HT1080 (cell line): ENCODE measurements at places on chromosomes 12 and 14. TPM values are rescaled to one million over a fixed set of nuclear protein-coding genes. Genes with fewer than 3 reads are reported as not detected.
A peak's percentile ranks its signal among the peaks of the same experiment; 100 is the strongest.

The RASSF9 gene
- 0.03 and 0.21 TPM in 2 replicates for total RNA-seq

The USP44 gene
- total RNA-seq: not detected in 2 replicates

The NEUROD4 gene
- not detected in 2 replicates for total RNA-seq

The OR4K1 gene
- total RNA-seq: not detected in 2 replicates

The BHLHE41 gene
- total RNA-seq: 0.60 and 1.5 TPM in 2 replicates

The AQP2 gene
- not detected in 2 replicates for total RNA-seq

The RASSF8 gene
- total RNA-seq: 33.5 and 45.6 TPM in 2 replicates

The INHBC gene
- total RNA-seq: 0.13 and 0.37 TPM in 2 replicates

The ESR2 gene
- total RNA-seq: 0.10 TPM in 1 of 2 replicates, not detected in the other

The STAC3 gene
- total RNA-seq: 0.10 and 0.27 TPM in 2 replicates

The TPI1 gene
- total RNA-seq: 1,401 and 1,471 TPM in 2 replicates

DNA sequence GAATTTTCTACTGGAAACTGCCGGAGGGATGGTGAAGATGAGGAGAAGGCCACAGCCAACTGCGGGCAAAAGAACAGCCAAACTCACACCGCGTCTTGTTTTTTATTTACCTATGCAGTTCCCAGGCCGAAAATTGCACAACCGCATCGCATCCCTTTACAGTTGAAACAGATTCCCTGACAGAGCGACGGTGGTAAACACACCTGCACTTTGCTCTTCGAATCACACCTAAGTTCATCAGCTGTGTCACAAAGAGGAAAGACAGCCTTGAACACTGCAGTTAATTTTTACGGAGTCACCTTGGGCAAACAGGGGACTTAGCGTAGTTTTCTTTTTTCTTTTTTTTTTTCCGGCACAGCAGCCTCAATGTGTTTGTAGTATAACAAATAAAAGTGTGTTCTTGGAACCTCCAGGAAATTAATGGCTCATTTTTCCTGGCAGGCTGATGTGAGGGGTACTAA lies 272.0 kb upstream of the DIO3 start:
- DNase-seq: no peak

DNA sequence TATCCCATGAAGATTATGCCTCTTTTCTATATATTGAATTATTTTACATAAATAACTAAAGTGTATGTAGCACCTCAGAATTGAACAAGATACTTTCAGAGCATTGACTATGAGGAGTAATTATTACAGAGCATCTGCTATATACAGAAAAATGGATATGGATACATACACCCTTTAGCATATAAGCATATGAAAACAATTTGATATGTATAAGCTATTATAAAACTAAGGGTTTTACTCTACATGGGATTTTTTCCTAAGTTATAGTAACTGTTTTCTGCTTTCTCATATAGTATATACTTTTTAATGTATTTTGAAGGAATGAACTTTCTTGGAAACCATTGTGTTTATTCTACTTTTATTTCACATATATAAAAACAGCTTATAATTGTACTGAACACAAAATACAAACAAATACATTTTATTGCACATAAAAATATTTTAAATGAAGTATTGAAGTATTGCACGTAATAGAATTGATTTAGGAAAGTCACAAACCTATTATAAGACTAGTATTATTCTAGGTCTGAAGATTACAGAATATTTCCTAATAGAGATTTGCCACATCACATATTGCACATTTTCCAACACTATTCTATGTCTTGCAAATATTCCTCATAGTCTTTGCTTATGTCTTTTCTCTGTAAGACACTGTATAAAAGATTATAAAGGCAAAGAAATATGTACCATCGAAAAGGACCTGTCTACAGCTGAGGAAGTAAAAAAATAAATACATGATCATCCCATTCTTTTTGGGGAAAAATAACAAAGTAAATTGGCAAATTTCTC lies 8.4 kb downstream of the CD69 start:
- no peak for DNase-seq

GRCh38 chr12:56338308-56339157 lies at the start of gene IL23A:
Gene IL23A, plus strand, starts transcription at chr12:56338884. Its CDS starts 161 bp downstream, at chr12:56339045.
- peak; percentile 68 for DNase-seq

DNA sequence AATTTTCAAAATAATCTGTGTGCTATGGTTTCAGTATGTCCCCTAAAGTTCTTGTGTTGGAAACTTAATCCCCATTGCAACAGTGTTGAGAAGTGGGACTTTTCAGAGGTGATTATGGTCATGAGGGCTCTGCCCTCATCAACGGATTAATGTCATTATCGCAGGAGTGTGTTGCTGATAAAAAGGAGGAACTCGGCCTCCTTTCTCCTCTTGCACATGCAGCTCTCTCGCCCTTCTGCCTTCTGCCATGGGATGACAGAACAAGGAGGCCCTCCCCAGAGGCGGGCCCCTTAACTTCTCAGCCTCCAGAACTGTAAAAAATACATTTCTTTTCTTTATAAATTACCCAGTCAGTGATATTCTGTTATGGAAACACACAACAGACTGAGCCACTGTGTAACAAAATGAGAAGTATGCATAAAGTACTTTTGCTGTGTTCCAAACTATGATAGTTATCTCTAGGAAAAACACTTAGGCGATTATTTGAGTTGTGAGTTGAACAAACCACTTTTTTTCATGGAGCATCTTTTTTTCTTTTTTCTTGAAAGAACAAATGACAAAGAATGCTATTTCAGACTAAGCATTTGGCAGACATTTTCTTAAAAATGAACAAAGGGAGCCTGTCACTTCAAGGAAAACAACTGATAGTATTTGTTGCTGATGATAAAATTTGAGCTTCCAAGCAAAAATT lies 134.8 kb upstream of the FUT8 start:
- DNase-seq: no peak

- peak; percentile 38 for DNase-seq
Measured at GRCh38 chr12:117587631-117588287, 226.3 kb upstream of the NOS1 start.

GRCh38 chr12:29245246-29245645 lies 96.2 kb downstream of the FAR2 start:
- DNase-seq: peak; percentile 4

DNA sequence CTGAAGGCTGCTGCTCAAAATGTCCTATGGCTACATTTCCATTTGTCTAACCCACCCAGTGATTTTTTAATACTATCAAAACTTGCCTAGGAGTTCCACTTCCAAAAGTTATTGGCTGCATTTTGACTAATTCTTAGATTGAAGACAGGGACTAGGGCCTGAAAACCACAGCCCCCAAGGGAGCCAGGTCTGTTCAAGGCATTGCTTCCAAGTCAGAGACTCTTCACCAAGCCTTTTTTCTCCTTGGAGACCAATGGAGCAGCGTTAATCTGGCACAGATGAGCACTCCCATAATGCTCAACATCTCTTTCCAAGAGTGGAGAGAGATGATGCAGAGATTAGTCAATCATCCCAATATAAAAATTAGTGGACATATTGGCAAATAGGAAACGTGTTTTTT lies 112.5 kb upstream of the HIF1A start:
- no peak for DNase-seq

DNA sequence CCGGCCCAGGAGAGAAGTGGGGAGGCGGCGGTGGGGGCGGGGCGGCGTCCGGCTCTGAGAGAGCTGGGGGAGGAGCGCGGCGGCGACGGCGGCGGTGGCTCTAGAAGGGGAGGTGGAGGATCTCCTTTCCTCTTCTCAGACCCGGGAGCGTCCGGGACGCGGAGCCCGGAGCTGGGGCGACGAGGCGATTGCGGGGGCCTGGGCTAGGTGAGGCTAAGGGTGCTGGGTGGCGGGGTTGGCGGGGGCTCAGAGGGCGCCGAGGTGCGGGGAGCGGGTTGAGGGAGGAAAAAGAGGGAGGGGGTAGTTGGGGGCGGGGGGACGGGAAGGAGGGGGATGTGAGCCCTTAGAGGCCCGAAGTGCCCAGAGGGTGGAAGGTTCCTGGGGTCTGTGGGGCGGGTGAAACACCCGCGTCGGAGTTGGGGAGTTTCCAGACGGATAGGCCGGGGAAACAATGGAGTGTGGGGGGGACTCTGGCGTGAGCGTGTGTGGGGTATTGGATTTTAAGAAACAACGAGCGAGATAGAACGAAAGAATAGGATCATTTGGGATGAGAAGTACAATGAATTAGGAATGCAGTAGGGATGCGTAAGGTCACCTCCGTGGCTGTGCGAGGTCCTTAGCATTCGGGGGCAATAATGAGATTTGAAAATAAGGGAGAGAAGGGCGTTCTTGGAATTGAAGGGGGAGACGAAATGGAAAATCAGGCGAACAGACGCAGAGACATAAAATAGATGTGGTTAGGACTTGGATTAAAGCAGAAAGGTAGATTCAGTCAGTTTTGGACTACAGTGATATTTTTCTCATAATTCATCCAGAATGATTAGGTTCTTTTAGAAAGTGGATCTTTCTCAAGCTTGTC lies at the start of gene SPATS2:
Gene SPATS2, plus strand, starts transcription at position 82 of the 859 bp plus-strand sequence. CDS start 93,551 bp downstream, outside the sequence.
- peak; percentile 18 for DNase-seq

DNA sequence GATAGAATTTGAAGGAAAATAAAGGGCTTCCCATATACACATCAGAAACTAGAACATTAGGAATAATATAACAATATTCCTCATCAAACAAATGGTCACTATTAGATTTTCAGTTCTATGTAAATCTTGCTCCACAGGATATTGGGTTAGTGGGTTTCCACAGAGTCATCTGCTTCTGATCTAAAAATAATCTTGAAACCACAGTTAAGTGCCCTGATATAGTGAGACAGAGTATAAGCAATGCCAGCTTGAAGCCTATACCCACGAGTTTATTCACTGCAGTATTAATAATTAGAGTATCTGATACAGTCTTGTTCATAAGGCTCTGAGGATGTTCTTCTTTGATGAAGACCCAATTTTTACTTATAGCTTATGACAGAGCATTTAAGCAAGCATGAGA lies 74.5 kb upstream of the ATF7IP start:
- DNase-seq: no peak

- DNase-seq: no peak
Measured at GRCh38 chr12:6221146-6221545, 20.9 kb downstream of the CD9 start.

DNA sequence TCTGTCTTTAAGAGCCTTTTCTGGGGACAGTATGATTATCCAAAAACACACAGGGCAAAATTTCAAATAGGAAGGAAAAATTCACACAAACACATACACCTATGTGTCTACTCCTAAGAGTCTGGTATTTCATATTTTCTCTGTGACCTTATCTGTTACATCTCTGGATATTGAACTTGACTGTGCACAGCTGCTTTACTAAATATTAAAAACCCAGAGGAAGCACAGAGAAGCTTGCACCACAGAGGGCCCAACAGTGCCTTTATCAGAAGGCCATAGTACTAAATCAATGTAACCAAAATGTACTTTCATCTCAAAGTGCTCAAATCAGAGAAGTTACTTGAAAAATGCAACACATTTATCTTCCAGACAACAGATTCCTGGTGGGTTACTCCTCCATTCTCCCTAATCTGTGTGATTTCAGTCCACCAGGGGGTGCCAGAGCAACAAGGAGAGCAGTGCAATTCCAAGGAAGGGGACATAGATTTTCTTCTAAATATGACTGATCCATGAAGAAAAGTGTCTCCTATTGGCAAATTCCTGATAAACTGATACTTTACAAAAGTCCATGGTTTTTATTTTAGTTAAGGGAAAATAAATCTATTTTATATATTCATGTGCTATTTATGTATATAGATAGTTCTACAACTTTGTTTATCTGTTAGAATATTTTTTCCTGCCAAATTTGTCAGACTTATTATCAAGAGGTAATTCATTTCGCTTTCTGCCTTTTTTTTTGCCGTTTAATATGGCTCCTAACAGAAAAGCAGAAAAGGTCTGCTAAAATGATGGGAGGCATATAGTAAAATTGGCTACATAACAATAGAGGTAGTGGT lies 617.6 kb downstream of the LRFN5 start:
- DNase-seq: peak; percentile 56

- no peak for DNase-seq
Measured at GRCh38 chr12:105190530-105190929, 45.4 kb downstream of the APPL2 start.

- no peak for DNase-seq
Measured at GRCh38 chr14:70096866-70097265, 91.9 kb downstream of the SLC8A3 start.

DNA sequence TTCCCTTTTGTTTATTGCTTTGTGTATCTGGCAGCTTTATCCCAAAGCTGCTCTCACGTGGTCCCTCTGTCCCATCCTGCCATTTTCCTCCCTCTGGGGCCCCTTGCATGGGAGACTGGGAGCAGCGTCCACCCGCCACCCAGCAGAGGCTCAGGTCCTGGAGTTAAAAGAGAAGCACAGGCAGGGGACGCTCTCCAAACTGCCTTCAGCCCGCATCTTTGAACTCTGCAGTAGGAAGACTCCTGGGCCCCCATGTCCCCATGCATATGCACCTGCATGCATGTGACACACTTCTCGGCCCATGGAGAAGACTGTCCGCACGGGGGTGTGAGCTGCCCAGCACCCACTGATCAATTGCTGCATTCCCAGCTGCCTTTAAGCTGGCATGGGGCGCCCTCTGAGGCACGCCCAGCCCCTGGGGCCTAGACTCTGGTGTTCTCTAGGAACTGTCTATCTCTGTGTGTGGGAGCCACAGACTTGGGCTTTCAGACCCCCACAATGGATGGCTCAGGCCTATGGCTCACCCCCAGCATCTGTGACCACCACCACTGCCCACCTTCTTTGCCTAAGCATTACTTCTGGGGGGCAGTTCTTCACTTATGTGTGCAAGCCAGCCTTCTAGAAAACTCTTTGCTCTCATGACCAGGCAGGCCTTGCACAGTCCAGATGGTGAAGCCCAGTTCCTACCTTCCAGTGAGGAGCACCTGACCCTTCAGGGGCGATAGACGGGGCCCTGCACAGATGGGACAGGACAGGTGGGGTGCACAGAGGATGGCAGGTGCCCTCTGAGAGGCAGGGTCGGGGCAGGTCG lies 96.1 kb upstream of the DIO3 start:
- DNase-seq: no peak

DNA sequence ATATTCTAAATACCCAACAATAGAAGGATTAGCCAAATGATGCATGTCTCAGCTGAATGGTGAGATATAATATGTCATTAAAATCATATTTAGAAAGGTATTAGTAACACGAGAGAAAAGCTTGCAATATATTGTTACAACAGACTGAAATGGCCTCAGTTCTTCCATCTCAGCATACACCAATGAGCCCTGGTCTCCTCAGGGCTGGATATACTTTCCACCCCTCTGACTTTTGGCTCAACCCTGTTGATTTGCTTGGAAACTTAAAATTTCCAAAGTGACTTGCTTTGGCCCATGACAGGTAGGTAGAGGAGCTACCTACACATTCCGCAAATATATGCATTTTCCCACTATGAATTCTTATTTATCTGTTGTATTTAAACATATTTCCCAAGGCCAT lies 908.1 kb upstream of the TMEM132C start:
- DNase-seq: no peak

GRCh38 chr12:52221912-52222457 lies 11.1 kb upstream of the KRT7 start:
- peak; percentile 81 for DNase-seq

GRCh38 chr12:27178723-27179399 lies 65.2 kb upstream of the STK38L start:
- DNase-seq: no peak

GRCh38 chr12:99232324-99232723 lies 415.2 kb upstream of the GARIN6 start:
- DNase-seq: no peak

- DNase-seq: no peak
Measured at GRCh38 chr12:62693376-62694050, 226.9 kb downstream of the MON2 start.

GRCh38 chr14:60276347-60276746 lies 27.3 kb downstream of the PPM1A start:
- DNase-seq: no peak

GRCh38 chr12:31874961-31875608 lies 84.1 kb upstream of the RESF1 start:
- peak; percentile 70 for DNase-seq

- DNase-seq: no peak
Measured at GRCh38 chr12:6363330-6364043, 11.9 kb downstream of the SCNN1A start.

GRCh38 chr14:68473069-68473468 lies 319.8 kb downstream of the ZFP36L1 start:
- no peak for DNase-seq
